GM12878 (cell line): ENCODE measurements at places on chromosomes 6 and 20. TPM values are rescaled to one million over a fixed set of nuclear protein-coding genes. Genes with fewer than 3 reads are reported as not detected.

DNA sequence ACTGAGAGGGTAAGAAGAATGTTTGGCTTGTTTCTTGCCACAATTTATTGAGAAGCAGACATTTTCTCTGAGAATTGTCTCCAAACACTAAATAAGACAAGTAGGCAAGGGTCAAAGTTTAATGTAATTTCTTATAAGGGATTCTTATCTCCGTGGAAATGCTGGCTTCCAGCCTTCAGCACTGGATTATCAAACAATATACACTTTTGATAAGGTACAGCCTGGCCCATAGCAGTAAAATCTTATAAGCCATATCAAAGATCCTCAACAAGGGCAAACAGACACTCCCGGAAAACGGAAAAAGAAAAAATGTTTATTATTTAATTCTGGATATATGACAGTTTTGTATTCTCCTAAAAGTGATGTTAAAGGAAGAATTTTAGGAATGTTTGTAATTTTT lies 18.5 kb upstream of the ZSCAN9 start:
- H3K27ac ChIP-seq, result no peak overlapping the region
- no peak overlapping the region for H3K4me3 ChIP-seq

ADGRB3 gene
- total RNA-seq, result not detected in 2 replicates

SAMD5 gene
- total RNA-seq, result 0.23 TPM in 1 of 2 replicates, not detected in the other

GRCh38 chr6:2237001-2237400 lies 8.4 kb downstream of the GMDS start:
- DNase-seq, result no peak
- H3K27ac ChIP-seq, result no peak overlapping the region
- H3K36me3 ChIP-seq, result no peaks in the 10 kb centered on the region
- H3K4me1 ChIP-seq, result peaks cover 8% of the 10 kb centered on the region
- no peak overlapping the region for H3K4me3 ChIP-seq
